ENCODE measurements at places on chromosomes 1 and 21.

- no peak for DNase-seq
Observed at GRCh38 chr1:209483691-209484090, 99.8 kb upstream of the CAMK1G start.

- DNase-seq, result peak; percentile 88
Observed at GRCh38 chr1:210446479-210446878, 117.8 kb downstream of the HHAT start.

DNA sequence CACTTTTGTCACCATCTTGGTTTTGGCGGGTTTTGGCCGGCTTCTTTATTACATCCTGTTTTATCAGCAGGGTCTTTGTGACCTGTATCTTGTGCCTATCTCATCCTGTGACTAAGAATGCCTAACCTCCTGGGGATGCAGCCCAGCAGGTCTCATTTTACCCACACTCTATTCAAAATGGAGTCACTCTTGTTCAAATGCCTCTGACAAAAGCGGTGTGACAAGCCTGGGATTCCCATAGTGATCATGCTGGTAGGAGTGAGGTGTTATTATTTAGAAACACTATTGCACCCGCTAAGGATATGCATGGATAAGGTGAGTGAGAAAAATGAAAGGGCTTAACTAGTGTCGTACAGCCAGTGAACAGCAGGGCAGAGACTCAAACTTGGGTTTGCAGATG lies 111.7 kb upstream of the COA6 start:
- no peak for DNase-seq

DNA sequence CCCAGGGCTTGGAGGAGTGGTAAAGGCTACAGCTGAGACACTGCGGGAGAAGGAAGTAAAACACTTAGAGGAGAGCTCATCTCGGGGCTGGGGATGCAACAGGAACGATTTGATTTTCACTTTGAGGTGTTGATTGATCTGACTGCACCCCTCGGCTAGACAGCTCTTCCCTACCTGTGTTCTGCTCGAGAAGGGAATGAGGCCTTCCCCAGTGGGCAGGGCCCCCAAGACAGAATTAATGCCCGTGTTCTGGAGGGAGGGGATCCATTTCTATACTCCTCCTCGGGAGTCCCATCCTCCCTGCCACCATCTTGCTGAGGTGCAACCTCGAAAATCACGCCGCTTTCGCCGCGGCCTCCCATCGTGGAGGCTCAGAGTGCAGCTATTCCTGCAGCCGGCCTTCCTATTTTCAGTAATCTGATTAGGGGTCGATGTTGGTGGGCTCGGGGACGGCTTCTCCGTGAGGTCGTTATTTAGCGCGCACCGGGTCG lies 2.4 kb downstream of the ATP2B4 start:
- no peak for DNase-seq

GRCh38 chr1:22295856-22296255 lies 153.0 kb upstream of the WNT4 start:
- no peak for DNase-seq

DNA sequence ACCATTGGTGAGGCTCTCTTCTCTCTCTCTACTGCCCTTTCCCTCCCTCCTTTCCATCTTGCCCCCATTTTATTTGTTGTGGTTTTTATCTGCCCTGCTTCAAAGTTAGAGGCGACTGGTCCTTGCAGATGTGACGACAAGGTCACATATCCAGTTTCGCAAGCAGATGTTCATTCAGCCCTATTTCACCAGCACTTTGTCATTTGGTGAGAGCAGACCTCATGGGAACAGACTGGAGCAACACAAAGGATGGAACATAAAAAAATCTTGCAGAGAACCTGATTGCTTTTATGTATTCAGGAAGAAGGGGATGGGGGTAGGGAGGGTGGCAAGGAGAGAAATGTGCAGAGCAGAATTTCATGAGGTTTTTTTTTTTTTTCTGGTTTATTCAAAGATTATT lies 84.3 kb downstream of the ELAVL4 start:
- no peak for DNase-seq

DNA sequence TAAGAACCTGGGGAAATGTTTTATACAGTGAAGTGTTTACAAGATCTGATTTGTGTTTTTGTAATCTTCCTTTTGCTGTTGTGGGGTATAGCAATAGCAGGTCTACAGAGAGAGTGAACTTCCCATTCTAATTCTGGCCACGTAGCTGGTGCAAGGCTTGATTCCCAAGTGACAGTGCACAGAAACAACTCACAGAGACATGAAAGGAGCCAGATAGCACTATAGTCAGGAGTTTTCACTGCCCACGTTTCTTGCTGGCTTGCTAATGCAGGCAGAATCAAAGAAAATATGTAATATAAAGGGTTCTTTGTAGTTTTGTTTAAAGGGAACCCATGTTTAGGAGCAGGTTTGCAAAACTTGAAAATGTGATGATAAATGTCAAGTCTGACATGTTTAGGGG lies 170.9 kb upstream of the IVNS1ABP start:
- no peak for DNase-seq

Measured in RPMI7951 (cell line).